ENCODE measurements at places on chromosomes 12 and 14.

DNA sequence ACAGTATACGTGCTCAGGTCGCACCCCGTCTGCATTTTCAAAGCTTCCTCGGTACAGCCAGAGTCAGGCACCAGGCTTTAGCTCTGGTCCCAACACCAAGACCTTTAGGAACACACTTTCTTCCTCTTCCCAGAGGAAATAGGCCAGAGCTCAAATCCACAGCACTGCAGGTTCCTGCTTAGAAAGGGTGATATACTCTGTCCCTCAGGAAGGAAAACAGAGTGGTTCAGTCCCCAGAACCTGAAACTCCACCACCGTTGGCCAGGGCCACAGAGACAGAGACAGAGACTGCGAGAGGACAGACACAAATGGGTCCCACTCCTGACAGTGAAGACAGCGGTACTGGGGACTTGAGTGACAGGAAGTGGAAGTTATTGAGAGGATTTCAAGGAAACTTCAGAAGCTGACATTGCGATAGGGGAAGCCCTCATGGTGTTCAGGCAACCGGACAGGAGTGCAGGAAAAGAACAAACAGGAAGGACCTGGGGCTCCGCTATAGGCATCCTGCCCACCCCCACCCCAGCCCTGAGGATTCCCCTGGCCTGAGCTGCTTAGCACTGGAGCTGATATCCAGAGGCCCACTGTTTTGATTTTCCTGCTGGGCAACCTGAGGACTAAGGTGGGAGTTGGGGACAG is 5.5 kb upstream of the KRT8 start:
- no peak for DNase-seq

DNA sequence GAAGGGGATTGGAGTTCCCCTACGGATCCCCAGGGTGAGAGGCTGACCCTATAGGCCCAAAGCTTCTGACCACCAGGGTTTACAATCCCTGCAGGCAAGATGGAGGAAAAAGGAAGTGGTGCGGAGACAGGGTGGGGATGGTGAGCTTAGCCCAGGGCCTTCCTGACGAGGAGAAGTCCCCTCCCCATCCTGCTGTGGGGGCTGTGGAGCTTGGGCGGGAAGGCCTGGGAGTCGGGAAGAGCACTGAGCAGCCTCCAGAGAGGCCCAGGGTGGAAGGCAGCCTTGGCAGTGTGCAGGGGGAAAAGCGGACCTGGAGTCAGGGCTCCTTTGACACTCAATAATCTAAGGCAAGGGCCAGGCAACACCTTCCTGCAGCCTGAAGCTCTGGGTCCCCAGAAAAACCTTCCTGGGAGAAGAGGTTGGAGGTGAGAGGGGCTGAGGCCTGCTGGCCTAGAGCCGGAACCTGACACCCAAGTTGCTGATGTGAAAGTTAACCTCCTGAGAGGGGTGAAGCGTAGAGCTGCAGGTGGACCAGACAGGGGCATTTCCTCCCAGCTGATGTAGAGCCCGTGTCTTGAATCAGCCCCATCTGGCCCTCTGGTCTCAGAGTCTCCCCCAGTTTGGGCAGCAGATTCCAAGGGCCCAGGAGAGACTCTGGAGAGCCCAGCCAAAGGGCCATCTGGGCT is 6.0 kb downstream of the HDAC7 start:
- no peak for DNase-seq

DNA sequence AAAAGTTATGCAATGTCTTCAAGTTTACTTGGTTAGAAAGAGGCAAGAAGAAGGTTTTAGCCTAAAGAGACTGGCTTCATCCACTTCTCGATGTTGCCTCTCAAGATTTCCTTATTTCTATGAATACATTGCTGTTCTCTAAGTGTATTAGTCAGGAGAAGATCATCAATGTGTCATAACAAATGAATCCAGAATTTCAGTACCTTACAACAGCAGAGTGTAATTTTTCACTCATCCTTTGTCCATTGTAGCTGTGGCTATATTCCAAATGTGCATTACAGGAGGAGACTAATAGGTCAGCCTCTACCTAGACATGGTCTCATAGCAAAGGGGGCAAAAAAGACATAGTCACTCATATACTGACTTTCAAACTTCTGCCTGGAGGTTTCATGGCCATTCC is 579.1 kb downstream of the PRKD1 start:
- no peak for DNase-seq

DNA sequence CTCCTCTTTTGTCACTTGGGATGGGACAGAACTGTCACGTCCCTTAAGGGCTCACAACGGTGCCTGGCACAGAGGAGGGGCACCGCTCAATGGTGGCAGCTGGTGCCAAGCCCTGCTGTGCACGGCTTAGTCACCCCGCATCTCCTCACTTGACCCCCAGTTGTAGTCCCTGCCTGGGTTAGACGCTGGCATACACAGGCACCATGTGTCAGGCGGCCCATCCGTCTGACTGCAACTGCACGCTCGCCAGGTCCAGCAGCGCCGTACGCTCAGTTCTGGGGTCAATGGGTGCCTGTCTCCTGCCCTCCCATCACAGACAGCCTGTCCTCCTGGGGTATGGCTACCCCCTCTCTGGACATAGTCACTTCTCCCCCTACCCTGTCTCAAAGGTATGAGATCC is 1.6 kb upstream of the PACS2 start:
- DNase-seq: no peak

DNA sequence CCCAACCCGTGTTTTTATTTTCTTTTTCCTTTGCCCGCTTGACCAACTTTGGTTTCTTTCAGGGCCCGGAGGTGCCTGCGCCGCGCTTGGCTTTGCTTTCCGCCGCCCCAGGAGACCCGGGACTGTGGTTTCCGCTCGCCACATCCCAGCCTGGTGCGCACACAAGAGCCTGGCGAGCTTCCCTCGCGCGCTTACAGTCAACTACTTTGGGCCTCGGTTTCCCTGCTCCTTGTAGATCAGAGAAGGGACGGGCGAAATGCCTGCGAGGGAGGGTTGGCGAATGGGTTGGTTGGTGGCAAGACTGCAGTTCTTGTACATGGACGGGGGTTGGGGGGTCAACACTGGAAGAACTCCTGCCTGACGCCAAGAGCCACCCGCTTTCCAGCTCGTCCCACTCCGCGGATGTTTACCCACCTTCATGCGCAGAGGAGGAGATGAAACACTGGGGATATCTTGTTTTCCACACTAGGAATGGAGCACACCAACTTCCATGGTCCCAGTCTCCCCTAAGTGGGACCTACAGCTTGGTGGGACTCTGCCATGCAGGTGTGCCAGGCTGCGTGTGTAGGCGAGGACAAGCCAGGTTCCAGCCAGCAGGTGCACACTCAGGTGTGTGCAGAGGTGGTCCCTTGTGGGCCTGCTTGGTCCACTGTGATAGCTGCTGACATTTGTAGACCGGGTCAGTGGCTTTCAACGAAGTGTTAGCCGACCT is 16.6 kb upstream of the TBX3 start:
- no peak for DNase-seq

- DNase-seq: no peak
Observed at GRCh38 chr12:89721291-89721987, 12.8 kb upstream of the ATP2B1 start.

- no peak for DNase-seq
Observed at GRCh38 chr12:132488127-132489077, 1.5 kb upstream of the FBRSL1 start.
